GM23248 (cell line): ENCODE measurements at places on chromosomes 11 and 22. TPM values are rescaled to one million over a fixed set of nuclear protein-coding genes. Genes with fewer than 3 reads are reported as not detected.

The MFRP gene
- polyA plus RNA-seq: not detected in 2 replicates

The ZNF280B gene
- polyA plus RNA-seq: 0.45 and 0.57 TPM in 2 replicates

The OR51I1 gene
- polyA plus RNA-seq: not detected in 2 replicates

The RFPL1 gene
- polyA plus RNA-seq: 0.13 TPM in 1 of 2 replicates, not detected in the other

GRCh38 chr11:12087075-12088004 lies 23.1 kb upstream of the MICAL2 start:
- DNase-seq: peak; percentile 90
- H3K27ac ChIP-seq: peak overlapping the region; percentile 100
- peaks cover 53% of the 10 kb centered on the region for H3K4me1 ChIP-seq
- peak overlapping the region; percentile 72 for H3K4me3 ChIP-seq
- H3K36me3 ChIP-seq: no peaks in the 10 kb centered on the region

GRCh38 chr11:76719686-76720085 lies 49.1 kb upstream of the LRRC32 start:
- DNase-seq: no peak
- no peaks in the 10 kb centered on the region for H3K36me3 ChIP-seq
- H3K27me3 ChIP-seq: peaks cover 13% of the 10 kb centered on the region; the same call in 1 of the 2 replicates
- no peak overlapping the region for H3K4me3 ChIP-seq
- H3K27ac ChIP-seq: no peak overlapping the region

GRCh38 chr11:2519862-2520735 lies 75.3 kb downstream of the KCNQ1 start:
- H3K4me1 ChIP-seq: no peaks in the 10 kb centered on the region
- no peak overlapping the region for H3K27ac ChIP-seq
- H3K27me3 ChIP-seq: peaks cover 13% of the 10 kb centered on the region
- H3K36me3 ChIP-seq: no peaks in the 10 kb centered on the region
- H3K4me3 ChIP-seq: no peak overlapping the region
- DNase-seq: no peak

- no peak overlapping the region for H3K27ac ChIP-seq
- peaks cover 10% of the 10 kb centered on the region for H3K4me1 ChIP-seq
- no peak for DNase-seq
- no peak overlapping the region for H3K4me3 ChIP-seq
- no peaks in the 10 kb centered on the region for H3K36me3 ChIP-seq
These were observed 67.8 kb upstream of the LIN7C start for GRCh38 chr11:27574342-27574741.

GRCh38 chr11:85685820-85686459 lies at the start of gene CCDC89:
Gene CCDC89 (minus strand): TSS chr11:85686195. CDS start chr11:85686130, 65 bp downstream.
- no peaks in the 10 kb centered on the region for H3K36me3 ChIP-seq
- DNase-seq: peak; percentile 98
- peak within 1 kb of the TSS; percentile 85 for H3K27ac ChIP-seq
- no peaks in the 10 kb centered on the region for H3K27me3 ChIP-seq
- peaks cover 24% of the 10 kb centered on the region for H3K4me1 ChIP-seq
- peak within 1 kb of the TSS; percentile 76 for H3K4me3 ChIP-seq
